ENCODE measurements at places on chromosomes 3 and 15.

DNA sequence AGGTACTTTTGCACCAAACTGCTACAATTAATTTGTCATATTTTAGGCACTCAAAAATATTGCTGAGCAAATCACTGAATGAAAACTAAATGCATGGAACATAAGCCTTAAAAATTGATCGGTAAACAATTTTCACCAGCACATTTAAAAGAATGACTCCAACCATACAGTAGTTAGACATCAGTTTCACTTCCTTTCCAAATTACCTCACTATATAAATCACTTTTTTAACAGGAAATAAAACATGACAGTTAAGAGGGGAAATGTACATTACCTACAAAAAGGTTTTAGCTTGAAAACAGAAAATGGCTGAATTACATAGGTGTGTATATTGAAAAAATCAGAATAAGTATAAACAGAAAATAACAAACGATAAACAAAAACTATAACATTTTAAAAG is 108.4 kb downstream of the SERPINI1 start:
- no peak for DNase-seq

DNA sequence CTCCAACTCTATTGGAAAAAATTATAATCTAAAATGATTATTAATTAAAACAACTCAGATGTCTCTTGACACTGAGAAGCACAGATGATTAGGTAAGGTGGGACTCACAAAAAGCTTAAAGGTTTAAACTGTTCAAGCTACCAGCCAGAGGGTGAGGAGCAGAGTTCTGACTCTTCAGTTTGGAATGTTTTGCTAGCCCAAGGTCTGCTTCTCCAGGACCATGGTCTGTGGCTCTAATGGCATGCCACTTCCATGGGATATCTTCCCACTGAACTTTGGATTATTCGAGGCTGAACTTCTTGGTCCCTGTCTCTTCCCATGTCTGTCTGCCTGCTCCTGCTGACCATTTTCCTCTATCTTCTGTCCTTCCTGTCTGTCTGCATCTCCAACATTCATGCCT is 49.2 kb downstream of the CACNA2D3 start:
- DNase-seq, result no peak

DNA sequence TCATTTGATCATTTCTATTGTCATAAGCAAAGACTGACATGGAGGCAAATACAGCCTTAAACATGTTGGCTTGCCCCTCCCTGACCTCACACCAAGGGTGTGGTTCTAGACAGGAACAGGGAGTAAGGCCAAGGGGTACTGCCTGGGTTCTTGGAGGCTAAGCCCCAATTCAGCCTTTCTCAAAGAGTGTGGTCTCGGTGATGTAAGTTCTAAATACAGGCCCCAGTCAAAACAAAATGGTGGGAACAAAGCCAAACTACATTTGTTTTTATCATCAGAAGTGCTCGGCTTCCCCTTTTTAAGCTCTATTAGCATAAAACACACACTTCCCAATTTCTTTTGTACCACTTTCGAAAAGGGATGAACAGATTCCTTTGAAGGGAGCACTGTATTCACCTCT is 129.5 kb downstream of the ATP8B4 start:
- no peak for DNase-seq

DNA sequence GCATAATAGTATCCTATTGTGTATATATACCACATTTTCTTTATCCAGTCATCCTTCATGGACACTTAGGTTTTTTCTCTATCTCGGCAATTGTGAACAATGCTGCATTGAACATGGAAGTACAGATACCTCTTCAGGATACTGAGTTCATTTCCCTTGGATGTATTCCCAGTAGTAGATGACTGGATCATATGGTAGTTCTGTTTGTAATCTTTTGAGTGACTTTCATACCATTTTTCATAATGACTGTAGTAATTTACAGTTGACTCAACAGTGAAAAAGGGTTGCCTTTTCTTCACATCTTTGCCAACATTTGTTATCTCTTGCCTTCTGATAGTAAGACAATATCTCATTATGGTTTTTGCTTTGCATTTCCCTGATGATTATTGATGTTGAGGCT is 21.8 kb downstream of the MYH15 start:
- no peak for DNase-seq

- no peak for DNase-seq
Measured at GRCh38 chr3:49794926-49795905, 4.5 kb downstream of the CDHR4 start.

GRCh38 chr15:71666763-71667620 is 143.4 kb upstream of the NR2E3 start:
- no peak for DNase-seq

- no peak for DNase-seq
Measured at GRCh38 chr3:192851821-192852372, 65.8 kb downstream of the MB21D2 start.

DNA sequence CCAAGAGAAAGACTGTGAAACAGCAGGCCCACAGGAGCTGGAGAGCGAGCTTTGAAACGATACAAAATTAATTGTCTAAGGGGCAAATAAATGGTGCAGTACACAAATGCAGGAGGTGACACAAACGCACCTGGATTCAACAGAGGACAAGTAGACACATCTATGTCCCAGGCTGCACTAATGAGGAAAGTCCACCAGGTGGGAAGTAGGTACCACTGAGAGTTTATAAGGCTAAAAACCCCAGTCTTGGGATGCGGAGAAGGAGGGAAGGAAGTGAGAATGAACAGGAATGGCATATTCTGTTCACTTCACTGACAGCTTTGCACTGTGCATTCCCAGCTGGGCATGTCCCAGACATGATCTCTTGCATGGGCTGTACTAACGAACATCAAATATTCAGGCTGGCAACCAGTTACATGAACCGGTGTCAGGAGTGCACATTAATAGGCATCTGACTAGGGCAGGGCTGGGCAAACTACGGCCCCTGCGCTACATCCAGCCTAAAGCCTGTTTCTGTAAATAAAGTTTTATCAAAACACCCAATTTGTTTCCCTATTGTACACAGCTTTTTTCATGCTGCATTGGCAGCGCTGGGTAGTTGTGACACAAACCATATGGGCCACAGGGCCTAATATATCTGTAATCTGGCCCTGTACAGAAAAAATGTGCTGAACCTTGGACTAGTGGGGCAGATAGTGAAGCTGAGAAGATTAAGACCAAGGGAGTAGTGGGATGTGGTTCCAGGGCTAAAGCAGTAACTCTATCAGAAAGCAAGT is 107.0 kb downstream of the IGF2BP2 start:
- no peak for DNase-seq

- no peak for DNase-seq
Measured at GRCh38 chr15:67130673-67131601, 65.5 kb downstream of the SMAD3 start.

DNA sequence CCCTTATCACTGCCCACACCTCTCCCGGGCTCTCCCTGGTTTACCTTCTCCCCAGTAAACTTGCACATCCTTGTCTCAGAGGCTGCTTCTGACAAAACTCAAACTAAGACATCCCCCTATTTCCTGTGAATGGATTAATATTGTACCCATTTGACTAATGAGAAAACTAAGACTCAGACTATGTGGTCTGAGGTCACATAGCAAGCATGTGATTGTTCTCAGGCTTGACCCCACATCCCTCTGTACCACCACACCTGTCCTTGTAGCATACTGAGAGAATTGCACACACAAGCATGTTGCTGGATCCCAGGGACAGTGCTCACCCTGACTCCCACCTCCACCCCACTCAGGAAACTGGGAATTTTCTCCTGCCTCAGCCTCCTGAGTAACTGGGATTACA is 90.7 kb upstream of the HES1 start:
- DNase-seq, result no peak

- peak; percentile 1 for DNase-seq
Measured at GRCh38 chr15:25670025-25670554, 193.0 kb downstream of the ATP10A start.

GRCh38 chr15:67107014-67107812 is 41.8 kb downstream of the SMAD3 start:
- DNase-seq, result no peak

DNA sequence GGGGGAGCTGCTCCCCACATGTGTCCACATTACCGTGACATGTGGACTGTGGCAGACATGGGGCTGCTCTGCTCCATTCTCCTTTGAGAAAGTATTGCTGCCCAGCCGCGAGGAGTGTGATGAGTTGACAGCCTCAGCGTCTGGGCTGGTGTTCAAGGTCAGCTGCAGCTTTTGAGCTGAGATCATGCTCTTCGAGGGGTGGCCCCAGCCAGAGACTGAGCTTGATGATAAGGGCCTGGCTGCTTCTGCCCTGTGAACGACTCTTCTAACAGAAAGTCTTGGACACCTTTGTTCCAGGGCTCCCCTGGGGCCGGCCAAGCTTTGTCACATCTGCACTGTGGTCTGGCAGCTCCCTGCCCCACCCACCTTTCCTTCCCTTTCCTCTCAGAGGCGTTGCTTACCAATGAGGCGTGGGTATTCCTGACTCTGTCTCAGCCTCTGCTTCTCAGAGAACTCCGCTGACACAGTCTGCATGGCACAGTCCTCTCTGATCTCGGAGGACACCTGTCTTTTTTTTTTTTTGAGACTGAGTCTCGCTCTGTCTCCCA is 86.6 kb downstream of the CHRD start:
- DNase-seq, result no peak

Data from NCI-H2171 (cell line).